ENCODE measurements at places on chromosomes 16 and 17.

GRCh38 chr16:1940273-1941161 is 2.5 kb downstream of the MSRB1 start:
- no peak for DNase-seq

DNA sequence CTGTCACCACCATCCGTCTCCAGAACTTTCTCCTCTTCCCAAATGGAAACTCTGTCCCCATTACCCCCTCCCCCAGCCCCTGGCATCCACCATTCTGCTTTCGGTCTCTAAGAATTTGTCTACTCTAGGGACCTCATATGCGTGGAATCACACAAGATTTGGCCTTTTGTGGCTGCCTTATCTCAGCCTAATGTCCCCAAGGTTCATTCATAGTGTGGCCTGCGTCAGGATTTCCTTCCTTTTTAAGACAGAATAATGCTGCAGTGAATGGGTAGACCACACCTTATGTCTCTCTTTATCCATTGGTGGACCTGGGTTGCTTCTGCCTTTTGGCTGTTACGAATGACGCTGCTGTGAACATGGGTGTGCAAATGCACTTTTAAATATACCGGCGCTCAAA is 139.7 kb upstream of the PLCG2 start:
- no peak for DNase-seq

- no peak for DNase-seq
These were observed 7.3 kb downstream of the GSE1 start for GRCh38 chr16:85620374-85620773.

DNA sequence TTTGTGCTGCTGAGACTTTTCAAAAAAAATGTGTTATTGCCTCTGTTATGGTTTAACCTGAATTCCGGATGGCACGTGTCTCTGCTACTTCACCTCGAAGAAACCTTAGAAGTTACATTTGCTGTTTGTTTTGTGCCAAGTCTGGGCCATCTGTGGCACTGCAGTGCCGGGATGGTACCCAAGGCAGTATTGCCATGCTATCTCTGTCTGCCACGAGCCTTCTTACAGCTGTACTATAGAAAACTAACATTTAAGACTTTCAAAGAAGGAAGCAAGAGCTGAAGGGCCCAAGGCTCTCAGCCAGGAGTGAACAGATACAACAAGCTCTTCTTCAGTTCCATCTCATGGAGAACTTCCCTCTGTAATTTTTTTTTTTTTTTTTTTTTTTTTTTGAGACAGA is 73.7 kb upstream of the NOL11 start:
- DNase-seq: no peak

DNA sequence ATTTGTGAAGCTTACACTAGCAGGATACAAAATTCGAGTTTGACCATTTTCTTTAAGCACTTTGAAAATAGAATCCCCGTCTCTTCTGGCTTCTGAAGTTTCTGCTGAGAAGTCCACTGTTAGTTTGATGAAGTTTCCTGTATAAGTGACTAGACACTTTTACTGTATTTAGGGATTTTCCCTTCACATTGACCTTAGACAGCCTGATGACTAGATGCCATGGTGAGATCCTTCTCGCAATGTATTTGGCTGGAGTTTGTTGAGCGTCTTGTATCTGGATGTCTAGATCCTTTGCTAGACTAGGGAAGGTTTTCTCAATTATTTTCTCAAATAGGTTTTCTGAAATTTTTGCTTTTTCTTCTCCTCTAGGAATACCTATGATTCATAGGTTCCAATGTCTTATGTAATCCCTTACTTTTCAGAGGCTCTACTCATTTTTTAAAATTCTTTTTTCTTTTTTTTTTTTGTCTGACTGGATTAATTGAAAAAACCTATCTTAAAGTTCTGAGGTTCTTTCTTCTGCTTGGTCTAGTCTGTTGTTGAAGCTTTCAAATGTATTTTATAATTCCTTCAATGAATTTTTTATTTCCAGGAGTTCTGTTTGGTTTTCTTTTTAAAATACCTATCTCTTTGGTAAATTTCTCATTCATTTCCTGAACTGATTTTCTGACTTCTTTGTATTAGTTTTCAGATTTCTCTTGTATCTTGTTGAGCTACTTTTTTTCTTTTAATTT is 63.7 kb upstream of the ABCC11 start:
- DNase-seq: no peak

DNA sequence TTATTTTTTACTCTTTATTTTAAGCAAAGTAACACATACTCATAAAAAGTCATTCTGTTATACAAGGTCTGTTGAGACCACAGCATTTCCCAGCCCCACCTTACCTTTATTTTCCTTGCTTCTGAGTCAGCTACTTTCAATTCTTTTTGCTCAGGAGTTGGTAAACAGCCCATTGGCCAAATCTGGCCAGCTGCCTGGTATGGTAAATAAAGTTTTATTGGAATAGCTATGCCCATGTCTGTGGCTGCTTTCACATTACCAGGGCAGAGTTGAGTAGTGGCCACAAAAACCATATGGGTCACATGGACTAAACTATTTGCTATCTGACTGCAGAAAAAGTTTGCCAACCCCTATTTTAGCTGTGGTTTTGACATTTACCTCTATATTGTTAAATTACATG is 3.4 kb upstream of the NSRP1 start:
- no peak for DNase-seq

DNA sequence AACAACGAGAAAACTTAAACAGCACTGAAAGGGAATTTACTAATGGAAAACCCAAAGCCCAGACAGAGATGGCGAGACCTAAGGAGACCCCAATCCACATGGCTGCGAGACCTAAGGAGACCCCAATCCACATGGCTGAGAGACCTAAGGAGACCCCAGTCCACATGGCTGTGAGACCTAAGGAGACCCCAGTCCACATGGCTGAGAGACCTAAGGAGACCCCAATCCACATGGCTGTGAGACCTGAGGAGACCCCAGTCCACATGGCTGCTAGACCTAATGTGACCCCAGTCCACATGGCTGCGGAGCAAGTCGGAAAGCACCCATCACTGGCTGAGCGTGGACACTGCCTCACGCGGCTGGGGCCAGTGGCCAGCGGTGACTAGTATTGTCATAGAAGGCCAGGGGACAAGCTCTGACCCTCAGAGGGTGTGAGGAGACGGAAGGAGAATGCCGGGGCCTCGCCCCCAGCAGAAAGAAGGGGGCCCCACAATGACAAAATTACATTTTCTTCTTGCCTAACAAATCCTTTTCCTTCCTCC is 241.8 kb downstream of the C16orf95 start:
- no peak for DNase-seq

DNA sequence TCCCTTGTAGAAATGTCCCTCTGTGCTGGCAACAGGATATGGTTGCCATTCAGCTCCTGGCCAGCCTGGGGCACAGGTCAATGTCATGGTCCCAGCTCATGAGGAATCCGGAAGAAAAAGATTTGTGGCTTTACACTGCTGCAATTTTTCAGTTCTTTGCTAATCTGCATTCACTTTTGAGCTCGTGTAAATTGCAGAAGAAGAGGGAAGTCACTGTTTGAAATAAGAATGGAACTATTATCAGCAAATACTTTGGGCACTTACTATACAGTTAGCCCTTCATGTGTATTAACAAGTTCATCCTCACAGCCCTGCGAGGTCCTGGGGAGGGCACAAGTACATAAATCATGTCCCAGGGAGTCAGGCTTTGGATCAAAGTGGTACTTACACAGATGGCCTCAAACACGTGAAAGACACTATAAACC is 14.2 kb downstream of the SLC47A2 start:
- no peak for DNase-seq

- no peak for DNase-seq
These were observed 104.6 kb downstream of the RBFOX1 start for GRCh38 chr16:7437135-7437804.

GRCh38 chr16:733382-734207 is 6.7 kb downstream of the HAGHL start:
- DNase-seq: no peak

- DNase-seq: no peak
These were observed 146.1 kb downstream of the SEC14L1 start for GRCh38 chr17:77286641-77287431.

DNA sequence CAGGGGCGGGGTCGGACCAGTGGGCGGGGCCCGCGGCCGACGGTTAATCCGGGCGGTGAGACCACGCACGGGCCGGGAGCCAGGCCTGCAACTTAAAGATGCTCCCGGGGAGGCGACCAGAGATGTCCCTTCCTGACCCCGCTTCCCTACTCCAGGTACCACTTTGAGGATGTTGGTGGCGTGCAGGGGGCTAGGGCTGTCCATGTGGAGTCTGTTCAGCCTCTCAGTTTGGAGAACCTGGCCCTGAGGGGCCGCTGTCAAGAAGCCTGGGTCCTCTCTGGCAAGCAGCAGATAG is 580 bp downstream of the RANGRF start:
- no peak for DNase-seq

- DNase-seq: no peak
These were observed 89.3 kb downstream of the RPGRIP1L start for GRCh38 chr16:53614346-53614745.

DNA sequence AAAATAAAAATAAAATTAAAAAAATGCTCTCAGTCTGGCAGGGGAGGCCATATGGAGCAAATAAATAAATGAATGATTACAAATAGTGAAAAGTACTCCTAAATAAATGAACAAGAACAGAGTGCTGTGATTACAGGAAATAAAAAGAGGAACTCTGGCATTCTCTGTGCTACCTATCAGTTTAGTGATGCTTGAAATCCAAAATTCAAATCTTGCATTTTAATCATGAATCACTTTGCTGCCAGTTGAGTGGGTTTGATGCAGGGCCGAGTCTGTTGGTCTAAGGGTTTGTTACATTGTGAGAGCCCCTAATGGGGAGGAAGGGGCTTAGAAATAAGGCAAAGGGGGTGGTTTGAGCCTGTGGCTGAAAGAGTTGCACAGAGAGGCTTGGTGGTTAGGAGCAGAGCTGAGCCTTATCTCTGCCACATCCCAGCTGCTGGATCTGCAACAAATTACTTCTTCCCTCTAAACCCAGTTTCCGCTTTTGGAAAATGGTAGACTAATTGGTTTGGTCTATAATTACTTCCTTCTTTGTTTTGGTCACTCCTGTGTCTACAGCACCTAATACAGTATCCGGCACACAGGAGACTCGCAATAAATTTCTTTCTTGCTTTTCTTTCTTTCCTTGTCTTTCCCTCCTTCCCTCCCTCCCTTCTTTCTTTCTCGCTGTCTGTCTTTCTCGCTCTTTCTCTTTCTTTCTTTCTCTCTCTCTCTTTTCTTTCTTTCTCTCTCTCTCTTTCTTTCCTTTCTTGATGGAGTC is 6.3 kb upstream of the ABCC1 start:
- no peak for DNase-seq

DNA sequence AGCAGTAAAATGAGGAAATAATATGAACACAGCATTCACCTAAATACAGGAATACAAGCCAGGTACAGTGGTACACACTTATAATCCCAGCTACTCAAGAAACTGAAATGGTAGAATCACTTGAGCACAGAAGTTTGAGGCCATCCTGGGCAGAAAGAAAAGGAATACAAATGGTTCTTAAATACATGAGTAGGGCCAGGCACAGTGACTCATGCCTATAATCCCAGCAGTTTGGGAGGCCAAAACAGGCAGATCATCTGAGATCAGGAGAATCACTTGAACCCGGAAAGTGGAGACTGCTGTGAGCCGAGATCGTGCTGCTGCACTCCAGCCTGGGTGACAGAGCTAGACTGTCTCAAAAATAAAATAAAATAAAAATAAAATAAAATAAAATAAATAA is 23.0 kb upstream of the SMG8 start:
- DNase-seq: no peak

DNA sequence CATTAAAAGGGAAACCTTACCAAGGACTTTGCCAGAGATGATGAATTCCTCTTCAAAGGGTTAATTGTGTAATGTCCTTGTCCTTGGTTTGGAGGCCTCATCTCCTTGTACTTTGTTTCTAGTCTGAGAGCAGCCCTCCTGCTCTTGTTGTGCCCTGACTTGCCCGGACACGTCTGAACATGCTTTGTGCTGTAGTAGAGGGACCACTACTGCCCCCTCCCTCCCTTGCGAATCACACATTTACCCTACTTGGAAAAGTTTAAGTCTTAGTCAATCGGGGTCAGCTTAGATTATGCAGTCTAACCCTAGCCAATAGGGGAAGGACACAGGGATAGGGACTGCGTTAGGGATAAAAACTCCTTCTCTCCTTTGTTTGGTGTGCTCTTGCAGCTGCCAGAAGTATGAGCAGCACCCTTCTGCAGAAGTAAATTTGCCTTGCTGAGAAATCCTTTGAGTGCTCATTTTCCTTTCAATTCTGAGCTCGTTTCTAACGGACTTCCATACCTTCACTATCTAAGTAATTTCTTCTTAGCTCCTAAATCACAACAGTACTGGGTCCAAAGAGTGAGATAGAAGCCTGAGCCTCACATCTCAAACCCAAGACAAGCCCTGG is 26.4 kb upstream of the CLEC3A start:
- DNase-seq: no peak

DNA sequence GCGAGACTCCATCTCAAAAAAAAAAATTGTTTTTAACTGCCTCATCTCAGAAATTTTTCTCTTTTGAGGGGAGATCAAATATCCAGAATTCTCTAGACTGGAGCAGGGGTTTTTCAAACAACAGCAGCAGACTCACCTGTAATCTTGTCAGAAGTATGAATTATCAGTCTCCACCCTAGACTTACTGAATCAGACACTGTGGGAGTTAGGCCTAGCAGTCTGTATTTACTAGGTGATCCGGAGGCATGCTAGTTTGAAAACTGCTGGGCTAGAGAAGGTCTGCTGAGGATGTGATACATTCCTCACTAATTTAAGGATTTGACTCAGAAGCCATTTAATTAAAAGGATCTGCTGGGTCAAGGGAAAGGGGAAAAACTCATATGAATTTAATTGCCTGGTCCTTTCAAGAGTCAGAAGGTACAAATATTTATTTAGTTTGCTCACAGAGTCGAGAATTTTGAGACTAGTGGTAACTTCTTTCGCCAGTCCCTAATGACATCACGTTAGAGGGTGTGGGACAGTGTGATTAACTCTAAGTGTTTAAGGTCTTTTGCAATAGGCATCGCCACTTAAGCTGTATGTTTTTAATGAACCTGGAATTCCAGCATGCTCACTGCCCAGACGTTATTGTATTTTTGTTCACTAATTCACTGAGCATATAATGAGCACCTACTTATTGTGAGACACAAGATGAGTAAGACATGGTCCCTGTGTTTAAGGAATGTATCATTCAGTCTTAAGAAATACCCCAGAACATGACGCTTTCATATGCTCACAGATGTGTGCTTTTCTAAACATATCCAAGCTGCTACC is 14.2 kb downstream of the ATP6V0A1 start:
- DNase-seq: no peak

GRCh38 chr16:58449768-58450167 is 50.2 kb upstream of the NDRG4 start:
- no peak for DNase-seq

- DNase-seq: no peak
These were observed 129.6 kb downstream of the CPPED1 start for GRCh38 chr16:12674071-12674470.

DNA sequence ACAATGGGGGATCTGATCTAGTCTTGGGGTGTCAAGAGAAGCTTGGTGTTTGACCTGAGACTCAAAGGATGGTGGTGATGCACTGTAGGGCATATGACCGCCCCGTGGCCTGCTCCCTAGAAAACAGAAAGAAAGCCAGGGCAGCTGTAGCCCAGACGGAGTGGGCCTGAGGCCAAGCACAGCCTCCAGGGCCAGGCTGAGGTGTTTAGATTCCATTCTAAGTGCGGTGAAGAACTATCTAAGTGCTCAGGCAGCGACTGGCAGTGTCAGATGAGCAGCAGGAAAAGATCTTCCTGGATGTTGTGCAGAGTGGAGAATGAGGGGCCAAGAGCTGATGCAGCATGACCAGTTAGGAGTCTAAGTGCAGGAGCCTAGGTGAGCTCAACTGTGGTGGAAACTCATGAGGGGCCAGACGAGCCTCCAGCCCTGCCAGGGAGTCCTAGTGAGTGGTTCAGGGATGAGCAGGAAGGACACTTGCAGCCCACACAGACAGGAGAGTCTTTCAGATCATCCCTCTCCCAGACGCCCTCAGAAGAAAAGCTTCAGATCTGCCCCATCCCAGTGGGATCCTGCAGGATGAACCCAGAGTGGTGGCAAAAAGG is 314.2 kb upstream of the CCL2 start:
- DNase-seq: no peak
